Naive B cell (primary cell): ENCODE measurements at places on chromosomes 11 and 22. TPM values are rescaled to one million over a fixed set of nuclear protein-coding genes. Genes with fewer than 3 reads are reported as not detected.

DNA sequence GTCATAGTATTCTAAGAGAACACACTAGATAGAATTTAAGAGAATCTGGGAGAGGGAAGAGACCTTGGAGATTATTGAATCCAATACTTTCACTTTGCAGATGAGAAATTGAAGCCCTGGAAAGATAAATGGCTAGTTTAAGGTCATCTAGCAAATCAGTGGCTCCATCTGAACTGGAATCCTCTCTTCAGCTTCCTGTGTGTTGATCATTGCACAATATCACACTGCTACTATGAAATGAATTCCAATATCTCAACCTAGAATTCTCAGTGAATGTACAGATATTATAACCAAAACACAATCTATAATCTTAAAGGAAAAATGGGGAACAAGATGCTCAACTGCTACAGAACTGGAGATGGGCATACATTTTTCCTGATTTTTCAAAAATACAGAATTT lies 44.1 kb downstream of the DCUN1D5 start:
- H3K27me3 ChIP-seq: peaks cover 8% of the 10 kb centered on the region
- H3K4me3 ChIP-seq: no peak overlapping the region
- H3K4me1 ChIP-seq: no peaks in the 10 kb centered on the region
- no peak overlapping the region for H3K27ac ChIP-seq

DNA sequence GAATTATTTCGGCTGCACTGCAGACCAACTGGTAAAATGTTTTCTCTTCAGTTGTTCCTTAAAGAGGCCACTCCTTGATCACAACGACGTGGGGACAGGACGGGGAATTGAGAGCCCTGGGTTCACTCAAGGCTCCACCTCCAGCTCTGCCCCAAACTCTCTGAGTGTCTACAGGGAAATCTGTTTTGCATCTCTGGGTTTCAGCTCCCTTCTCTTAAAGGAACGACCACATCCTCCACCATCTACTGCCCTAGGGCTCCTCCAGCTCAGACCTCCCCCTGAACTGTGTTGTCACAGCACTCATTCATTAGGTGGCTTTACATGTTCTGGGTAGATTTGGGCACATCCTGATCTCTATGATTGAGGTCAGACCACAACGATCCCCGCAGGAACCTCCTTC lies 5.1 kb upstream of the PPFIA1 start:
- no peaks in the 10 kb centered on the region for H3K36me3 ChIP-seq
- H3K4me3 ChIP-seq: no peak overlapping the region
- H3K4me1 ChIP-seq: peaks cover 9% of the 10 kb centered on the region
- no peak overlapping the region for H3K27ac ChIP-seq
- no peak for DNase-seq

GRCh38 chr11:61302550-61302949 lies 7.4 kb upstream of the VWCE start:
- no peak for DNase-seq
- no peaks in the 10 kb centered on the region for H3K4me1 ChIP-seq
- peak overlapping the region; percentile 39 for H3K27ac ChIP-seq
- H3K27me3 ChIP-seq: no peaks in the 10 kb centered on the region
- H3K4me3 ChIP-seq: no peak overlapping the region

- no peaks in the 10 kb centered on the region for H3K4me1 ChIP-seq
- H3K4me3 ChIP-seq: no peak overlapping the region
- H3K36me3 ChIP-seq: no peaks in the 10 kb centered on the region
- no peak for DNase-seq
- peaks cover 14% of the 10 kb centered on the region for H3K27me3 ChIP-seq
These were observed 141.1 kb downstream of the RCN1 start for GRCh38 chr11:32231909-32232493.

DNA sequence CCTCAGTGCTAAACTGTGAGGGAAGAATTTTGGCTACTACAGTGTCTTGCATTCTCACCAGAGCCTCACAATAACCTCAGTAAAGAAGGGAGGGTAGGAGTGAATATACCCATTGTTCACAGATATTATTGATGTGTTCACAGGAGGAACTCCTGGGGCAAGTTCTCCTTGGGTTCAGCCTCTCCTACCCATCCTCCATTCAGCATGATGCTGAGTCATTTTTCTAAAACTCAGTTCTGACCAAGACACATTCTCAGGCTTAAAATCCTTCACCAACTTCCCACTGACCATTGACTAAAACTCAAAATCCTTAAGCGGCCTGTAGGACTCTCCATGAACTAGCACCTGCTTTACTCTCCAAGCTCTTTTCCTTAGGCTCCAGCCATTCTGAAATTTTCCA lies 48.7 kb downstream of the SYTL2 start:
- no peaks in the 10 kb centered on the region for H3K4me1 ChIP-seq
- DNase-seq: no peak
- no peak overlapping the region for H3K4me3 ChIP-seq
- no peaks in the 10 kb centered on the region for H3K27me3 ChIP-seq
- no peak overlapping the region for H3K27ac ChIP-seq
- H3K36me3 ChIP-seq: no peaks in the 10 kb centered on the region

GRCh38 chr22:20972933-20973577 lies 6.0 kb downstream of the AIFM3 start:
- no peak for DNase-seq
- no peak overlapping the region for H3K27ac ChIP-seq
- H3K4me3 ChIP-seq: peak overlapping the region; percentile 9
- H3K4me1 ChIP-seq: peaks cover 31% of the 10 kb centered on the region
- H3K27me3 ChIP-seq: peaks cover 21% of the 10 kb centered on the region
- no peaks in the 10 kb centered on the region for H3K36me3 ChIP-seq

- H3K4me3 ChIP-seq: no peak overlapping the region
- no peak overlapping the region for H3K27ac ChIP-seq
- peaks cover 25% of the 10 kb centered on the region for H3K4me1 ChIP-seq
These were observed 5.2 kb upstream of the LIF start for GRCh38 chr22:30251711-30252110.

The SERPING1 gene
- polyA plus RNA-seq: not detected

The SLC5A1 gene
- not detected for polyA plus RNA-seq

The KREMEN1 gene
- not detected for polyA plus RNA-seq
